A549 treated with ZK216348 at 1 μM for 4 hours (cell line): ENCODE measurements at places on chromosomes 16 and 17. TPM values are rescaled to one million over a fixed set of nuclear protein-coding genes. Genes with fewer than 3 reads are reported as not detected.

Gene COG7
- total RNA-seq, result 13.5 to 18.3 TPM (median 16.7 TPM) in 5 replicates

Gene ZFPM1
- total RNA-seq, result 5.3 to 10.1 TPM (median 8.4 TPM) in 5 replicates

Gene RNF167
- 100 to 159 TPM (median 135 TPM) in 5 replicates for total RNA-seq

Gene HOXB1
- not detected in 5 replicates for total RNA-seq

Gene C17orf50
- 0.38 to 0.56 TPM in 2 of 5 replicates, not detected in the others for total RNA-seq

Gene CCL23
- not detected in 5 replicates for total RNA-seq
